ENCODE measurements at places on chromosomes 12 and 14. TPM values are rescaled to one million over a fixed set of nuclear protein-coding genes. Genes with fewer than 3 reads are reported as not detected.

DNA sequence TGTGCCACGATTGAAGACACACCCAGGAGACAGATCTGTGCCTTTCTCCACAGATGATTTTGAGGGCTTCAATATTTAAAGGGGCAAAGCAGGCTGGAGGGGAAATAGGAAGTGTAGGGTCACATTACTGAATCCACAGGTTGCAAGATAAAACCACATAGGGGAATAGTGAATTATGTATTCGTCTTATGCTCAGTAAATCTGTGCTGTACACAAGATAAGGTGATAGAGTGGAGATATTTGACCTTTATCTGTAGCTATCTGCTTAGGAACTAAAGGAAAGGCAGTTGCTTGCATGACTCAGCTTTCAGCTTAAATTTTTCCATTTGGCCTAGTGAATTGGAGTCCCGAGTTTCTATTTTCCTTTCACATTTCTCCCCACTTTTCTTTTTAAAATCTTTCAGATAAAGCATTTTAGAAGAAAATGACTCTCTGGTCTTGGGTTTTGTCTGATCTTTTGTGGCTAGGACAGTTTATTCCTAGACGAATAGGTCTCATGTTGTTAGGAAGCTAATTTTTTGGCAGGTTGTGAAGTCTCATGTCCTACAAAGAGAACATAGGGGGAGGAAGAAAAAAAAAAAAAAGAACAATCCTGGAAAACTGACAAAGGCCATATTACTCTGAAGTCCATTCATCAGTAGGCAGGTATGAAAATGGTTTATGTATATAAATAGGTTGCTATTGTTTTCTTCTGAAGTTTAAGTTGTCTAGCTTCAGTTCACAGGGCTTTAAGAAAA lies 55.4 kb downstream of the FBXO33 start:
- H3K4me3 ChIP-seq: no peak overlapping the region
- H3K36me3 ChIP-seq: no peaks in the 10 kb centered on the region
- no peak overlapping the region for H3K27ac ChIP-seq
- peaks cover 7% of the 10 kb centered on the region for H3K4me1 ChIP-seq
- H3K27me3 ChIP-seq: no peaks in the 10 kb centered on the region

DNA sequence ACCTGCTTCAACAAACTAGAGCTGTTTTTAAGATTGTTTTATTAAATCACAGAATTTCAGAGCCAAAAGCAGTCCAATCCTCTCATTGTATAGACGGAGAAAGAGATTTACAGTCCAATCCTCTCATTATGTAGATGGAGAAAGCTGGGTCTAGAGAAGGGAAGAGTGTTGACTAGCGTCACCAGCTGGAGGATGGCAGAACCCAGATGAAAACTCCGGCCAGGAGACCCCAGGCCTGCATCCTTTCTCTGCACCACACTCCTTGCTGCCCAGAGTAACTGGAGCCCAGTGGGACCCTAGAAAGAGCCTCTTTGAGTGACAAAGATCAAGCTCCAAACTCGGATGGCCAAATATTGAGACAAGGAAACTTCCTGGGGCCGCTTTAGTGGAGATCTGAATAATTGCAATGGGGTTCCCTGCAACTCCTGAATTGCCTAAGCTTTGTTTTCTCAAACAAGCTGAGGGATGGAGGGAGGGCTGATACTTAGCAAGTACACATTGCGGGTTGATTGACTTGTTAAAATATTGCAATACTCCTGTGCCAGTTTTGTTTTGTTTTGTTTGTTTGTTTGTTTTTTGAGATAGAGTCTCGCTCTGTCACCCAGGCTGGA lies 12.5 kb downstream of the AMDHD1 start:
- no peaks in the 10 kb centered on the region for H3K27me3 ChIP-seq
- H3K4me1 ChIP-seq: peaks cover 5% of the 10 kb centered on the region
- no peak overlapping the region for H3K27ac ChIP-seq
- DNase-seq: peak; percentile 23
- no peaks in the 10 kb centered on the region for H3K36me3 ChIP-seq

DNA sequence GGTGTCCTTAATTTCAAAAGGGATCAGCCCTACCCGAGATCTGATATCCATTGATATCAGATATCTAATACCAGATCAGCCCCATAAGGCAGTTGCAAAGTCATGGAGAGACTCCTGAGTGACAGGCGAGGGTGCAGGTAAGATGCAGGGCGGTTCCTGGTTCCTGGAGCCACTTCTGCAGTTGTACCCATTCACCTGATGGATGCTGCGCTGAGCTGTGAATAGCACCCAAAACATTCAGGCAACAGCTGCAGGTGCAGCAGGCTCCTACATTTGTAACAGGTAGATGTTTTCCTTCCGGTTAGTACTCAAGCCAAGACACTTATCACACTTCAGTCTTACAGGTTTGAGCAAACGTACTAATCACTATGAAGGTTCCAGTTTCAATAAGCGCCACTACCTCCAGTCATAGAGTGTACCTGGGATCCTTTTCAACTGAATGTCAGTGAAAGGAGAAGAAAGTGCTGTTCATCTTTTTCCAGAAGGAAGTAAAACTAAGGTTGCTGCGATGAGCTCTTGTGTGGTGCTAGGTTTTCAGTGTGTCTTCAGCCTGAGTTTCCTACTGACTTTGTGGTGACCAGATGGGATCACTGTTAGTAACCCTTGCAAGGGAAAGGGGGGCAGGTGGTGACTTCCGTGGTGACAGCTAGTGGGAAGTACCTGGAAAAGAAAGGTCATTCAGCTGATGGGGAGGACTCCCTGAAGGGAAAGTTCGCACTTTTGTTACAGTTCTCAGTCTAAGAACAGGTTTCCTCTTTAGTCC lies 1.9 kb downstream of the ATP6V0A2 start:
- no peaks in the 10 kb centered on the region for H3K27me3 ChIP-seq
- peaks cover 3% of the 10 kb centered on the region for H3K36me3 ChIP-seq
- H3K4me1 ChIP-seq: peaks cover 15% of the 10 kb centered on the region
- DNase-seq: no peak

GRCh38 chr14:23763394-23763793 lies 127.2 kb downstream of the DHRS2 start:
- no peak overlapping the region for H3K27ac ChIP-seq
- no peaks in the 10 kb centered on the region for H3K27me3 ChIP-seq
- DNase-seq: no peak
- no peaks in the 10 kb centered on the region for H3K36me3 ChIP-seq
- no peak overlapping the region for H3K4me3 ChIP-seq
- no peaks in the 10 kb centered on the region for H3K4me1 ChIP-seq

GRCh38 chr14:92492258-92492657 lies 21.3 kb upstream of the RIN3 start:
- H3K36me3 ChIP-seq: no peaks in the 10 kb centered on the region
- H3K27me3 ChIP-seq: no peaks in the 10 kb centered on the region
- no peaks in the 10 kb centered on the region for H3K4me1 ChIP-seq
- no peak overlapping the region for H3K4me3 ChIP-seq
- no peak overlapping the region for H3K27ac ChIP-seq

TMPRSS12 gene
- total RNA-seq: not detected

TAS2R13 gene
- total RNA-seq: 6.1 TPM

- DNase-seq: no peak
- no peaks in the 10 kb centered on the region for H3K36me3 ChIP-seq
These were observed 4.6 kb downstream of the FAM177A1 start for GRCh38 chr14:35050652-35051051.

DNA sequence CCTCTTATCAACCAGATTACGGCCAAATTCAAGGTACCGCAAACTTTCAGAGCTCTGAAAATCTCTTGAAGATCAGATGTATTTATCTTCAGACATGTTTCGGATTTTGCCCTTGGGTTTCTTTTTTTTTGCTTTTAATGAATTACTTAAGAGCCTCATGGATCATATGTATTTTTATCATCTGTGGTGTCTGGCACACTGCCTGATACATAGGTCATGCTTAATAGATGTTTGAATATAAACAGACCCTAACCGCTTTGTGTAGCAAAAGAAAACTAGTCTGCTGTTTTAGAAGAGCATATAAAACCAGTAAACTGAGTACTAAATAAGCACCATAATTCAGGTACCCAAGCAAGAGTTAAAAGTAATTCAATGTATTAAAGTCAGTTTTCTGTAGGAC lies 20.1 kb upstream of the TBK1 start:
- H3K27me3 ChIP-seq: no peaks in the 10 kb centered on the region
- DNase-seq: no peak
- H3K4me1 ChIP-seq: no peaks in the 10 kb centered on the region

DNA sequence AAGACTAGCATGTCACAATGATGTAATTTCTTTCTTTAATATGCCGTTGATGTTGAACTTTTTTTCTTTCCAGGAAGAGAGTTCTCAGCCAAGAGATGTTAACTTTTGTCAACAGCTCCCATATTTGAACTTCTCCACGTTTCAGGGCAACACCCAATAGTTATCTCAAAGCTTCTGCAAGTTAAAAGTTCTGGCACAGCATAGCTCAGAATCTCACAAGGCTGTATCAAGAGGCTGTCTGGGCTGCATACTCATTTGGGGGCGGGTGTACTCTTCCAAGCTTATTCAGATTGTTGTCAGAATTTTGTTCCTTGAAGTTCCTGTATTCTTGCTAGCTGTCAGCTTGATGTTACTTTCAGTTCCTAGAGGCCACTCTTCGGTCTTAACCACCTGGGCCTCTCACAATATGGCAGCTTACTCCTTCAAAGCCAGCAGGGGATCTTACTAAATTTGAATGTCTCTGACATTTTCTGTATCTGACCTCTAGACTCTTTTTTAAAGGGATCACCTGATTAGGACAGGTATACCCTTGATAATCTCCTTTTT lies 38.9 kb downstream of the KCNC2 start:
- no peak overlapping the region for H3K27ac ChIP-seq
- H3K4me3 ChIP-seq: no peak overlapping the region
- H3K4me1 ChIP-seq: no peaks in the 10 kb centered on the region
- DNase-seq: no peak

- no peak overlapping the region for H3K4me3 ChIP-seq
- DNase-seq: no peak
- H3K27me3 ChIP-seq: no peaks in the 10 kb centered on the region
- no peak overlapping the region for H3K27ac ChIP-seq
These were observed 191.6 kb downstream of the DICER1 start for GRCh38 chr14:94965551-94966313.

GRCh38 chr14:72308967-72309485 lies 376.8 kb downstream of the RGS6 start:
- no peaks in the 10 kb centered on the region for H3K27me3 ChIP-seq
- no peak for DNase-seq
- no peaks in the 10 kb centered on the region for H3K36me3 ChIP-seq
- H3K4me1 ChIP-seq: no peaks in the 10 kb centered on the region

GRCh38 chr12:54169036-54169435 lies 19.7 kb downstream of the SMUG1 start:
- no peaks in the 10 kb centered on the region for H3K36me3 ChIP-seq
- peaks cover 79% of the 10 kb centered on the region for H3K27me3 ChIP-seq
- DNase-seq: no peak

GRCh38 chr12:57343703-57344378 lies 87.0 kb downstream of the R3HDM2 start:
- DNase-seq: no peak
- no peaks in the 10 kb centered on the region for H3K36me3 ChIP-seq
- H3K27me3 ChIP-seq: no peaks in the 10 kb centered on the region
- H3K4me1 ChIP-seq: peaks cover 25% of the 10 kb centered on the region
- H3K4me3 ChIP-seq: no peak overlapping the region
- H3K27ac ChIP-seq: no peak overlapping the region

DNA sequence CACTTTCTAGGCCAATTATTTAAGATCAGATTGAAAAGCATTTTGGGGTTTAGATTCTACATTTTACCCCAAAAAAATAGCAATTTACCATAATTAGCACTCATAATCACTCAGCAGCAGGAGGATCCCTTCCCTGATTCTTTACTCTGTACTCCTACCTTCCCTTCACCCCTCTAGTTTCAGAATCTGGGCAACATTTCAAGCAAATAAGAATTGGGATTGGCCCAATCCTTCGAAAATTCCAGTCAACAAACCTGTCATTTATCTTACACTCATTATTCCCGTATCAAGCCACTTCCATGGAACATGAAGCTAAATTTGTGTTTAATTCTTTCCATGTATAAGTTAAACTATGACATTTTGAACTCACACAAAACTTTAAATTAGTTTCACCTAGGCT lies 349.1 kb upstream of the USP15 start:
- H3K27me3 ChIP-seq: no peaks in the 10 kb centered on the region
- no peaks in the 10 kb centered on the region for H3K36me3 ChIP-seq
- no peaks in the 10 kb centered on the region for H3K4me1 ChIP-seq
- no peak overlapping the region for H3K27ac ChIP-seq
- no peak overlapping the region for H3K4me3 ChIP-seq
- no peak for DNase-seq

GRCh38 chr12:24034160-24034559 lies 84.7 kb upstream of the SOX5 start:
- H3K27me3 ChIP-seq: no peaks in the 10 kb centered on the region
- H3K36me3 ChIP-seq: no peaks in the 10 kb centered on the region
- H3K4me1 ChIP-seq: no peaks in the 10 kb centered on the region
- DNase-seq: no peak
- no peak overlapping the region for H3K4me3 ChIP-seq

DNA sequence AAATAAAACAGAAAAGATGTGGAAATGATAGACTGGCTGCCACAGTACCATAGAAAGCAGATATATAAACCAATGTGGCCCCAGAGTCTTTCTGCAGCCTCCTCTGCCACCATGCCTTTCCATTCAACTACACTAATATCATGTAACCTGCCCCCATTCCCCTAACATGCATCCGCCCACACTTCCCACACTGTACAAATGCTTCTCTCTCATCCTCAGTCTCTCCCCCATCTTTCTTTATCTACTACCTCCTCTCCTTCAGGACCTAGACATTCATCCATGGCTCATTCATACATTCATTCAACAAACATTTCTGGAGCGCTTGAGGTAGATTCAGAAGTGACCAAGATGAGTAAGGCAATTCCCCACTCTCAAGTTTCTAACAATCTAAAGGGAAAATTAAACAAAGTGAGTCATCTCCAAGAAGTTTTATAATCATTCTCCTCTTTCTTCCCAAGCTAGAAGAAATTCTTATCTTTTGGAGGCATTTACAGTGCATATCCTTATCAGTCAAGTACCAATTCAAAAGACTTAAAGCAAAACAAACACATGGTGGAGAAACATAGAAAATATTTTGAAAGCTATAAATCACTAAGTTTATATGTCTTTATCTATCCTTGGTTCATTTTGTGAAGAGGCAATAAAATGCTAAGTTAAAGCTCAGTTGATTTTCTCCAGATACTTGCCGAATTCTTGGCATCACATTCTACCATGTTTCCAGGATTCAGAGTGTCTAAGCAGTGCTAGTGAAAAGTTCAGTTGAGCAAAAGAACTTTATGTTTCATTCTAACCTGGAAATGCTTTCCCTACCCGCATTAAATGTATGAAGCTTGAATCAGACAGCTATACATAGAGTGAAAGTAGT lies 70.5 kb upstream of the FRMD6 start:
- no peak for DNase-seq
- no peak overlapping the region for H3K27ac ChIP-seq
- H3K4me1 ChIP-seq: peaks cover 5% of the 10 kb centered on the region
- no peaks in the 10 kb centered on the region for H3K27me3 ChIP-seq

GRCh38 chr12:88816201-88816600 lies 235.9 kb upstream of the KITLG start:
- H3K4me1 ChIP-seq: no peaks in the 10 kb centered on the region
- H3K36me3 ChIP-seq: no peaks in the 10 kb centered on the region
- no peaks in the 10 kb centered on the region for H3K27me3 ChIP-seq

- no peak overlapping the region for H3K4me3 ChIP-seq
- H3K36me3 ChIP-seq: peaks cover 50% of the 10 kb centered on the region
- DNase-seq: no peak
- 0 out of 2 replicates have a peak overlapping the region, but pooled peaks have one; percentile 5 for H3K27ac ChIP-seq
- no peaks in the 10 kb centered on the region for H3K27me3 ChIP-seq
- 0 out of 2 replicates have a peak, but pooled peaks cover 4% of the 10 kb centered on the region for H3K4me1 ChIP-seq
These were observed 5.7 kb upstream of the AKAP5 start for GRCh38 chr14:64459405-64460136.
